NCI-H1694 (cell line): ENCODE measurements at places on chromosomes 5 and 9.

DNA sequence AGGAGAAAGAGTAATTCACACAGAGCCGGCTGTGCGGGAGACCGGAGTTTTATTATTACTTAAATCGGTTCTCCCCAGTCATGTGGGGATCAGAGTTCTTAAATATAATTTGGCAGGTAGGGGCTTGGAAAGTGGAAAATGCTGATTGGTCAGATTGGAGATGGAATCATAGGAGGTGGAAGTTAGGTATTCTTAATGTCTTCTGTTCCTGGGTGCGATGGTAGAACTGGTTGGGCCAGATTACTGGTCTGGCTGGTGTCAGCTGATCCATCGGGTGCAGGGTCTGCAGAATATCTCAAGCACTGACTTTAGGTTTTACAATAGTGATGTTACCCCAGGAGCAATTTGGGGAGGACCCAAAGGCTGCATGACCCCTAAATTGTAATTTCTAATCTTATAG lies 4.6 kb upstream of the CERCAM start:
- no peak for DNase-seq

GRCh38 chr9:137085920-137086530 lies 760 bp upstream of the MAN1B1 start:
- DNase-seq: no peak

DNA sequence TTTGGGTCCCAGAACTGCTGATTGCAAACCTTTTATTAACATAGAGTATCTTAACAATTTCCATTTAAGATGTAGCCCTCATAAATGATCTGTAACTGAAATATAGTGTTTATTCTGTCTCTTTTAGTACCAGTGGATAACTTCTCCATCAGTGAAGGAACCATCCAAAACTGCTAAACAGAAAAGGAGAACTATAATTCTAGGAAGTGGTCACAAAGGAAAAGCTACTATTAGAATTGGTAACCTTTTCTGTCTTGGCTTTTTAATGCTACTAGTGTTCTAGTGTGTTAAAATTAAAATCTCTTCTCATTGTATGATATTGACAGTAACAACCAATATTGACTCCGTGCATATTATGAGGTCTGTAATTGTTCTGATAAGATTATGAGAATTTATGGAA lies 12.8 kb downstream of the CEP78 start:
- no peak for DNase-seq

DNA sequence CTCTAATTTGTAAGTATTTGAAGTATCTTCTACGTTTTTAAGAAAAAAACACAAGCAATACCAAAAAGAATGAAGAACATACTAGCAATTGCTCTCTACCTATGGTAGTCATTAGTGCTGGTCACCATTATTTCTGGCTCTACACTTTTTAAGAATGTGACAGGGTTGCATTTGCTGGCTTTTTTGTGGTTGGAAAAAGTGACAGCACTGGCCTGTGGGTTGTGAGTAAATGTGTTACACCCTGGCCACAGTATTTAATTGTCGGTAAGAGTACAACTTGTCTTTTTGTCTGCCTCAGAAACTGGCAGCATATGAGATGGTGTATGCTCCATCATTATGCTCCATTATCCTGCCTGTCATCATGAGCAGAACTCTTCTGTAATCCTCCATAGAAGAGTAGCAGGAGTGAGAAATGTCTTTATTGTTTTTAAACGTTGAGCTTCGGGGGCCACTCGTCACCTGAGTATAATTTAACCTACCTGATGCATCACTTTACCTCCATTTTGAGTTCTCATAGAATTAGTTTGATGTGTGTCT lies 449.8 kb downstream of the ISL1 start:
- no peak for DNase-seq

DNA sequence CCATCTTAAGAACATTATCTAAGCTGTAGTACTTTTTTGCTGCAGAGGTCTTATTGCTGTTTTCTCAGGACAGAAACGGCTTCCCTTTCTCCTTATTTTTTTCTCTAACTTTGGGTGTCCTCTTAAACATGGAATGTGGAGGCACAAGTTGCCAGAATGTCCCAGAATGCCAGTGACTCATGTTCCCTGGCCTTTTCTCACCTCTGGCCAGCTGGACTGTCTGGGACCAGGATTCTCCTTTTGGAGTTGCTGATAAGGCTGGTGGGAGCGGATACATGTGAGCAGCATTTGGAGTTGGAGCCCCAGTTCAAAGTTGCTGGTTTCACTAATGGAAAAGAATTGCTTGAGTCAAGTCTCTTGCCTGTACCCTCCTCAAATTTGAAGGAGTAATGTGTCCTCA lies 112.8 kb downstream of the ARHGAP26 start:
- DNase-seq: no peak

DNA sequence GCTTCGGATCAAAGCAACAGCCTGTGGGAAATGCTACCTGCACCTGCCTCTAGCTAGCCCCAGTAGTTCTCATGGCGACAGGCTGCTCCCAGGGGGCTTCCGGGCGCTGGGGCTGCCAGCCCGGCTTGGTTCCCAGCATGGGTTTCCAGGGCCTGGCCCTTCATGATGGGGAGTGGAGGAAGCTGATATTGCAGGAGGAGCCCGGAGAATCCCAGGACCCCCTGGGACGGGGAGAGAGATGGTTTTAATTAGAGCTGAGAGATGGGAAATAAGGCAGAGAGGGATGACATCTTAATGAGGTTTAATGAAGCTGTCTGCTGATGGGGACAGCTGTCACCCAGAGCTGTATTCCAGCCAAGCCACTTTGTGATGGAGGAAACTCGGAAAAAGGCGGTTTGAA lies 78.6 kb downstream of the CFAP77 start:
- DNase-seq: peak; percentile 52

DNA sequence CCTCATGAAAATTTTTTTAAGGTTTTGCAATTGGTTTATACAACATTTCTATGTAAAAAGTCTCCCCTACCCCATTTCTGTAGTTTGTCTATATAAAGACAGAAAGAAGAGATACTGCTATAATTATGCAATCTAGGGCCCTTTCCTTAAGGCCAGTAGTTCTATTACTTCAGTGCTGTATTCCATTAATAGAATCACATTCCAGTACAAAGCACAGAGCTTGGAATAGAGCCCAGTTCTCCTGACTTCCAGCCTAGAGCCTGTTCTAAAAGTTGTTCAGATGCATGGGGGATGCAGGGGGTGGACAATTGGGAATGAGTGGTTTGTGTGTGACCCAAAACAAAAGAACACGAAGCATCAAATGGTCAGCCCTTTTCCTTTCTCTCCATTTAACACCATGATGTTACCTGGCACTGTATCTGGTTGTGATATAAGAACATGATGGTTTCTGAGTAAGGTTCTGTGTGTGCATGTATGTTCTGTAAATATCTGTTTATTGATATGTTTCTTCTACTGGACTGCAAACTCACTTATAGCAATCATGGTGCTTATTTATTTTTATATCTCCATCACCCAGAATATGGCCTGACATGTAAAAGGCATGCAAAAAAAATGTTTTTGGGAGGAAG lies 8.2 kb upstream of the GRAMD2B start:
- no peak for DNase-seq

- no peak for DNase-seq
Measured at GRCh38 chr9:72139226-72139625, 10.0 kb upstream of the GDA start.

- no peak for DNase-seq
Measured at GRCh38 chr5:54556141-54556540, 38.6 kb downstream of the SNX18 start.

DNA sequence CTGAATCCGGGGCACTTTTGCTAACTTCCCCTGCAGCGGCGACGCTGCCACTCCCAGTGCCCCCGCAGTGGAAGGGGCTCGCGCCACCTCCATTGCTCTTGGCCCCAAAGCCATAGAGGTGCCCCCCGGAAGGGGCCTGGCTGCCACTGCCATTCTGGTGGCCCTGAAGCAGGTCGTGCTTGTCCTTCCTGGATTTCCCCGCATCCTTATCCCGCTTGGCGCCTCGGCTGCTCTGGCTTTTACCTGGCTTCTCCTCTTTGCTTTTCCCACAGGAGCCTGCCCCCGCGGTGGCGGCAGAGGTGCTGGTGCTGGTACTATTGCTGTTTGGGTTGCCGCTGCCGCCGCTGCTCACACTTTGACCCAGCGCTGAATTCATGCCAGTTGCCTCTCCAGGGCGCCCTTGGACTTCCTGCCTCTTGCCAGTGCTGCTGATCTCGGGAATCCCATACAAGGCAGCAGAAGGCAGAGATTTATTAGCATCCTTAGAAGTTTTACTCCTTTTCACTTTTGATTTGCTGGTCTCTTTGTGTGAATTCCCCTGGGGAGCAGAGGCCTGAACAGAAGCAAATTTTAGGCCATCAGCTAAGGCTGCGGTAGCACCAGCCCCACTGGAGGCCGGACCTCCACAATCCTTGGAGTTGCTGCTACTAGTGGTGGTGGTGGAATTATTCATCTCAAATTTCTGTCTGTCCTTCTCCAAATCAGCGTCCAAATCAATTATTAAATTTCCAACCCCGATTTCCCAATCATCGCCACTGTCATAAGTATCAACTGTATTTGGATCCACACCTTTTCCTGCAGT lies 2.1 kb downstream of the ZNF608 start:
- DNase-seq: no peak

- DNase-seq: no peak
Measured at GRCh38 chr9:137147793-137148160, 8.8 kb downstream of the GRIN1 start.

- DNase-seq: no peak
Measured at GRCh38 chr5:45098483-45098882, 289.7 kb downstream of the MRPS30 start.

GRCh38 chr5:83608122-83608521 lies 112.5 kb downstream of the HAPLN1 start:
- no peak for DNase-seq

GRCh38 chr5:39657943-39658342 lies 233.2 kb upstream of the DAB2 start:
- DNase-seq: no peak

GRCh38 chr5:38899936-38900335 lies 54.1 kb downstream of the OSMR start:
- DNase-seq: no peak

- no peak for DNase-seq
Measured at GRCh38 chr5:93055971-93056370, 525.0 kb downstream of the NR2F1-AS1 start.

DNA sequence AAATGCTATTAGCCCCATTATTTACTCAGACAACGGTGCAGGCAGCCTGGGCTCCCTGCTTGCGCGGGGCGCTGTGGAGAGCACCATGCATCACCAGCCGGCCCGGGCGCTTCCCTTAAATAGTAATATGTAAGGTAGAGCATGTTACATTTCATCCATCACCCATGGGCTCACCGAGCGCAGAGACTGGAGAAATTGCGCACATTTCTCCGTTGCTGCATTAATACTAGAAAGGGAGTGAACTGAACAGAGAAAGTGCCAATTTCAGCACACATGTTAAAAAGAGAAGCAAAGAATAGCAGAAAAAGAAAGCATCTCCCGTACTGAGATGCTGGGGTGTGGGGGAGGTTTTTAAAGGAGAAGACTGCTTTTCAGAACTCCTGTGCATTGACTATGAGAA lies 400.3 kb downstream of the ZSWIM6 start:
- DNase-seq: no peak

- no peak for DNase-seq
Measured at GRCh38 chr5:163478126-163478981, 17.9 kb downstream of the HMMR start.

GRCh38 chr5:68657055-68657961 lies 436.5 kb upstream of the SLC30A5 start:
- DNase-seq: no peak

GRCh38 chr5:14925326-14925725 lies 53.7 kb upstream of the ANKH start:
- no peak for DNase-seq

- no peak for DNase-seq
Measured at GRCh38 chr5:106374956-106375355, 1295.8 kb downstream of the EFNA5 start.

DNA sequence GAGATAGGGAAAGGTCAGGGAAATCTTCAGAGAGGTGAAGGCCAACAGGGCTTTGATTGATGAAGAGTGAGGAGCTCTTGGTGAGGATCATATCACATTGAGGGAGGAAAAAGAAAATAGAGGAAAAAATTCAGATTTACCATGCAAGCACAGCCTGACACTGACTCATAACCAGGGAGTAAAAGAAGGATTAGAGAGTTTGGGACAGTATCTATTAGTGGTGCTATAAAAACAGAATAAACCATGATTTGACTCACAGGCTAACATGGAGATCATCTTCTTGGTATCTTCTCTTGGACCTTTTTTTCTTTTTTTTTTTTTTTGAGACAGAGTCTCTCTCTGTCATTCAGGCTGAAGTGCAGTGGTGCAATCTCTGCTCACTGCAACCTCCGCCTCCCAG lies 44.4 kb downstream of the MUSK start:
- no peak for DNase-seq

GRCh38 chr5:57360871-57361270 lies 121.7 kb downstream of the ACTBL2 start:
- no peak for DNase-seq

DNA sequence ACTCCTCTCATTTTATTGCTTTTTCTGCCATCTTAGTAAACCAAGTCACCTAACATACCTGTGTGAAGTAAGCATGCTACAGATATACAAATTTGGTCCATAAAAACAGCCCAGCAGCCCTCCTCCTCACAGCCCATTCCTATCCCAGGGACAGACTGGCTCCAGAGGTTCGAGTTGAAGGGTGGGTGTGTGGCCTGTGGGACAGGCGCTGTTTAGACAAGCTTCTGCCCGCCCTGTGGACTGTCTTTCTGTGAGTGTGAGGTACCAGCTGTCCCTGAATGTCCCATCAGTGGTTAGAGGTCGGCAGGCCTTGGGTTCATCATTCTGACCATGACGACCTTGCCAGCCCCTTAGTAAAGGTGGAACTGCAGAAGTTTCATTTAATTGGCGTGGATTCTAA lies 82.0 kb downstream of the WNK2 start:
- no peak for DNase-seq

- no peak for DNase-seq
Measured at GRCh38 chr5:125401724-125402622, 655.5 kb upstream of the ZNF608 start.

DNA sequence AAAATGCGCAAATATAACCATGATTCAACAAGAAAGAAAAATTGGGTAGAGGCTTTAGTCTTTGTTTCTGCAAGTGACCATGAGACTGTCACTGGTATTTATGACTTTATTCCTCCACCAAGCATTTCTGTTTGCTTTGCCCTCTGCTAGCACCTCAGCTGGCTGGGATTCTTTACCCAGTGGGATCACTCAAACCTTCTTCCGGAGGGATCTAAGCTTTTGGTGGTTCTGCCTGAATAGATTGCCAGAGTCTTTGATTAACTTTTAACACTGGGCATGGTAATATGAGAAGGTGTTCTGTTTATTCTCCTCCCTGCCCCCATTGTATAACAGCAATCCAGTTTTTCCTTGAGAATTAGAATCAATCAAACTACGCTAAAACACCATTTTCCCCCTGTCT lies 59.1 kb upstream of the FBN2 start:
- DNase-seq: no peak
